Aortic smooth muscle cell (primary cell): ENCODE measurements at places on chromosomes 5 and 9. TPM values are rescaled to one million over a fixed set of nuclear protein-coding genes. Genes with fewer than 3 reads are reported as not detected.

FAXDC2 gene
- total RNA-seq = 9.0 and 13.6 TPM in 2 replicates

SH3GLB2 gene
- total RNA-seq = 33.4 and 38.2 TPM in 2 replicates

ZDHHC11B gene
- total RNA-seq = 0.26 TPM in 1 of 2 replicates, not detected in the other

FCHO2 gene
- total RNA-seq = 15.8 and 18.2 TPM in 2 replicates

NOXA1 gene
- 0.53 and 0.56 TPM in 2 replicates for total RNA-seq

TRUB2 gene
- 20.2 and 22.5 TPM in 2 replicates for total RNA-seq

LCN15 gene
- not detected in 2 replicates for total RNA-seq

ANKRD18B gene
- under 0.01 TPM in 1 of 2 replicates, not detected in the other for total RNA-seq

SEC61B gene
- 72.6 and 89.3 TPM in 2 replicates for total RNA-seq

OR1J2 gene
- total RNA-seq = 0.53 TPM in 1 of 2 replicates, not detected in the other

SLC45A2 gene
- total RNA-seq = 0.19 TPM in 1 of 2 replicates, not detected in the other

PTAR1 gene
- total RNA-seq = 73.3 and 77.1 TPM in 2 replicates

AQP7 gene
- total RNA-seq = 0.40 and 1.8 TPM in 2 replicates

INSL6 gene
- total RNA-seq = not detected in 2 replicates

SLC6A19 gene
- total RNA-seq = not detected in 2 replicates

POLR3G gene
- 2.0 and 3.2 TPM in 2 replicates for total RNA-seq

BARHL1 gene
- total RNA-seq = not detected in 2 replicates

BTNL3 gene
- total RNA-seq = not detected in 2 replicates

FASTKD3 gene
- total RNA-seq = 7.0 and 9.0 TPM in 2 replicates

C5orf34 gene
- 3.4 and 5.0 TPM in 2 replicates for total RNA-seq

SLC31A1 gene
- 18.5 and 19.0 TPM in 2 replicates for total RNA-seq

PHPT1 gene
- 161 and 208 TPM in 2 replicates for total RNA-seq

CCL21 gene
- not detected in 2 replicates for total RNA-seq

NR5A1 gene
- total RNA-seq = not detected in 2 replicates

SPATA31E1 gene
- not detected in 2 replicates for total RNA-seq

PRXL2C gene
- total RNA-seq = 30.9 and 37.6 TPM in 2 replicates

ANKRD33B gene
- 10.4 and 10.6 TPM in 2 replicates for total RNA-seq

SLC35A4 gene
- total RNA-seq = 18.5 and 19.0 TPM in 2 replicates

GAPT gene
- total RNA-seq = not detected in 2 replicates

ANKRD31 gene
- 0.06 and 0.13 TPM in 2 replicates for total RNA-seq

GRPEL2 gene
- total RNA-seq = 11.5 and 12.4 TPM in 2 replicates

TMOD1 gene
- total RNA-seq = 0.79 and 1.9 TPM in 2 replicates

SYK gene
- under 0.01 TPM in 1 of 2 replicates, not detected in the other for total RNA-seq

TMEM215 gene
- not detected in 2 replicates for total RNA-seq

LVRN gene
- total RNA-seq = under 0.01 and 0.19 TPM in 2 replicates

ACTBL2 gene
- 0.06 TPM in 1 of 2 replicates, not detected in the other for total RNA-seq

TCF7 gene
- total RNA-seq = 1.2 and 2.8 TPM in 2 replicates

ANKRD55 gene
- total RNA-seq = not detected in 2 replicates

SMC5 gene
- total RNA-seq = 23.6 and 25.8 TPM in 2 replicates

PCDHA9 gene
- total RNA-seq = under 0.01 and 0.06 TPM in 2 replicates

SPAG8 gene
- total RNA-seq = 1.7 TPM in 2 replicates

STK32A gene
- total RNA-seq = 3.4 and 5.5 TPM in 2 replicates

CBY3 gene
- 0.12 TPM in 1 of 2 replicates, not detected in the other for total RNA-seq

INVS gene
- 25.6 and 30.7 TPM in 2 replicates for total RNA-seq

UAP1L1 gene
- 14.0 and 19.0 TPM in 2 replicates for total RNA-seq

KLHL3 gene
- 1.7 and 4.6 TPM in 2 replicates for total RNA-seq

PCDHGC4 gene
- total RNA-seq = 2.0 and 3.2 TPM in 2 replicates

SPINK13 gene
- total RNA-seq = not detected in 2 replicates

PCDHGA11 gene
- 11.0 and 18.2 TPM in 2 replicates for total RNA-seq

FCN2 gene
- not detected in 2 replicates for total RNA-seq

QRFP gene
- total RNA-seq = not detected in 2 replicates

GRIN1 gene
- total RNA-seq = 0.06 and 0.13 TPM in 2 replicates
